Fibroblast of skin of left biceps (primary cell): ENCODE measurements at places on chromosomes 2 and 18.

DNA sequence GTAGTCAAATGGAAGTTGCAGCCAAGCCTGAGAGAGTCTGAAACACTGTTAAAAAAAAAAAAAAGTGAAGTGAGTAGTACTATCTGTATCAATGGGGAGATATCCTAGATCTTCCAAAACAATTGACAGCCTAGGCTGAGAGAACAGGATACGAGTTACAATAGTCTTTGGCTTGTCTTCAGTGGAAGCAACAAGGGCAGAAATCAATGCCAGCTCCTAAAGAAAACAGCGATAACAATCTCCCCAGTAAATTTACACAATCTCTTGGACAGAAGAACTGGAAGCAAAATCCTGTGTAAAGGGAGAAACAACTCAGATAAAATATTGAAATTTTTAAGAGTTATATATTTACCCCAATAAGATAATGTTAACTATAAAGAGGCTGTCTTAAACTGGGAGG, 508.7 kb downstream of the LRRTM4 start:
- DNase-seq, result no peak

GRCh38 chr2:186518291-186518690, 32.2 kb downstream of the ZC3H15 start:
- no peak for DNase-seq

GRCh38 chr2:231369580-231370428, 25.7 kb upstream of the B3GNT7 start:
- no peak for DNase-seq

- DNase-seq, result no peak
These were observed 36.8 kb downstream of the EML6 start for GRCh38 chr2:54760310-54760709.

GRCh38 chr18:58125183-58125582, 81.2 kb downstream of the NEDD4L start:
- no peak for DNase-seq

DNA sequence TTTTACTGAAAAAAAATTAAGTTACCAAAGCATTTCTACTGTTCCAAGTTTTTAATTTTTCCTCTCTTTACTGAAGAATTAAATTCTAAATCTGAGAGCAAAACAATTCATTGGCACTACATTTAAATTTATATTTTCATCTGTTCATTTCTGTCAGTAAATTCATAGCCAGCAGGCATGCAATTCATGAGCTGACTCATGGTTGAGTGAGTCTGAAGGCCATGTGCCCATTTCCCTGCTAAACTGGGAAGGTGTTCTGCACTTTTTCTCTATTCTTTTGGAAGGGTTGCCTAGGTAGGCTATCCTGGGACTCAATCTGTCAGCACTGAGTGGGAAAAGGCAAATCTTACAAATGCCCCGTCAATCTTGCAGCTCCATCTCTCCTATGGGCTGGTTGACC, 88.7 kb downstream of the KLHL14 start:
- DNase-seq, result no peak

DNA sequence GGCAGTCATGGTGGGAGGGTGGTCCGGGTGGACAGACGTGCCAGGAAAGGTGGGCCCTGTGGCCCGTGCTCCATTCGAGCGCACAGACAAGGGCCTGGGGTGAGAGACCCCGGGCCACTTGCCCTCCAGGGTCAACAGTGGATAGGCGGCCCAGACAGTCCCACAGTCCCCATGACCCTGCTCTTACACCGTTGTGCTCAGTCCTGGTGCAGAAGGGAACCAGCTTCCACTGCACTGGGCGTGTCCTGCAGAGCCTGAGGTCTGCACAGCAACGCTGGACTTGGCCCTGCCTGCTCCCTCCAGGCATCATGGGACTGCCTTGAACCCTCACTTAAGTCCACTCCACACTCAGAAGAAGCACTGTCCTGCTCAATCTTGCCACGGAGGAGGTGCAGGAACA, 52.0 kb downstream of the PXDN start:
- no peak for DNase-seq

- no peak for DNase-seq
These were observed 65.1 kb downstream of the LRP1B start for GRCh38 chr2:142065700-142066099.

DNA sequence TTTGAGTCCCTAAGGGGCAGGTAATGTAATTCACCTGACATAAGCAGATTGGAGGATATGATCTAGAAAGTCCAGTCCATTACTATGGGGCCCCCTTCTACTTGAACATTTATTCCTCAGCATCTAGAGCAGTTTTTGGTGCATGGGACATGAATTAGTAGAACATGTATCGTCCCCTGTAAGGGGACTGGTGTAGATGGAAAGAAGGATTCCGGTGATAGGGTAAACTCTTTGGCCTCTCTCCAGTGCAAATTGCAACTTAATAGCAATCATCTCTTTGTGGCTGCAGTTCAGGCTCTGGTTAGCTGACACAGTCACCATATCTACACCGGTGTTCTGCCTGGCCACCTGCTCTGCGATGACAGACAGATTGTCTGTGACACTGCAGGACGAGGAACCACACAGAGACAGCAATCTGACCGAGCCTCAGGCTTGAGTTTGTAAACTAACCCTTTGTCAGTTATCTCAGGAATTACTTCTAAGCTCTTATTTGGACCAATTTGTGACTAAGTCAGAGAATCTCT, 6.4 kb upstream of the SLC8A1 start:
- DNase-seq, result no peak

- no peak for DNase-seq
These were observed 18.6 kb downstream of the GAREM2 start for GRCh38 chr2:26191316-26192159.

- no peak for DNase-seq
These were observed 14.9 kb upstream of the ITM2C start for GRCh38 chr2:230849633-230850357.

GRCh38 chr2:106638043-106638442, 150.9 kb downstream of the CD8B2 start:
- DNase-seq, result no peak

DNA sequence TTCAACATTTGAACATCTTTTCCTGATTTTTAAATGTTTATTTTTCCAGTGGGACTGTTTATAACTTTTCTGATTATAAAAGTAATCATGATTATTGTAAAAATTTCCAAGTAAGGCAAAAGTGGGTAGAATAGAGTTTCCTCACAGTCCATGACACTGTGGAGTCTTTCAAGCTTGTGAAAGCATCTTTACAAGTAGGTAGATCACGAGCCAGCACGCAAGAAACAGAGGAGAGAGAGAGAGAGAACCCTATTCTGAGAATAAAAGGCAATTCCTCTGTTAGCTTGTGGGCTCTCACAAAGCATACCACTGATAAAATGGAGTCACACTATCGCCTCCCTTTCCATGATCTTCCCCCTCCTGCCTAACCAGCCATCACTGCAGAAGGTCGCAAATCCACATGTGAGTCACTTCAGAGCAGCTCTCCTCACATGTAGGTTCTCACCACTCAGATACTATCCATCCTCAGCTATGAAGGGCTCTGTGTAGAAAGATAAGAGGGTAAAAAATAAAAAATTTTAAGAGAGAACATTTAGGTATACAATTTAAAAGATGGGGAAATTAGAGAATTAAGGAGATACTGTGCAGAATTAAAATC, 40.3 kb downstream of the AAK1 start:
- DNase-seq, result no peak

GRCh38 chr2:227876300-227876801, 4.9 kb downstream of the DAW1 start:
- no peak for DNase-seq

- DNase-seq, result no peak
These were observed 89.1 kb downstream of the KCNH7 start for GRCh38 chr2:162749456-162749855.

- DNase-seq, result no peak
These were observed 149.6 kb upstream of the GULP1 start for GRCh38 chr2:188142088-188142487.

DNA sequence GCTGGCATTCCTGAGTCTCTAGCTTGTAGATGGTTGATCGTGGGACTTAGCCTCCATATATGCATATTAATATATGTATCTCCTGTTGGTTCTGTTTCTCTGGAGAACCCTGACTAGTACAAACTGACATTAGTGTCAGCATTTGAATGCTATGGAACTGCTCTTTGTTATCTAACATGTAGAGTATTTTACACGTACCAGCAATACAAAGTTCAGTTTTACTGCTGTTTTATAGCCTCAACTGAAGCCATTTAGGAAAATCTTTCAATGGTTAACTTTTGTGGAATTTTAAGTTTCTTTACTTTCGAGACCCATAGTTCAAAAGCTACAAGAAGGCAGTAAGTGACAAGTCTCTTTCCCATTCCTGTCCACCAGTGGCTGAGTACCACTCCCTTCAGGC, 418.4 kb downstream of the NUP35 start:
- DNase-seq, result no peak

DNA sequence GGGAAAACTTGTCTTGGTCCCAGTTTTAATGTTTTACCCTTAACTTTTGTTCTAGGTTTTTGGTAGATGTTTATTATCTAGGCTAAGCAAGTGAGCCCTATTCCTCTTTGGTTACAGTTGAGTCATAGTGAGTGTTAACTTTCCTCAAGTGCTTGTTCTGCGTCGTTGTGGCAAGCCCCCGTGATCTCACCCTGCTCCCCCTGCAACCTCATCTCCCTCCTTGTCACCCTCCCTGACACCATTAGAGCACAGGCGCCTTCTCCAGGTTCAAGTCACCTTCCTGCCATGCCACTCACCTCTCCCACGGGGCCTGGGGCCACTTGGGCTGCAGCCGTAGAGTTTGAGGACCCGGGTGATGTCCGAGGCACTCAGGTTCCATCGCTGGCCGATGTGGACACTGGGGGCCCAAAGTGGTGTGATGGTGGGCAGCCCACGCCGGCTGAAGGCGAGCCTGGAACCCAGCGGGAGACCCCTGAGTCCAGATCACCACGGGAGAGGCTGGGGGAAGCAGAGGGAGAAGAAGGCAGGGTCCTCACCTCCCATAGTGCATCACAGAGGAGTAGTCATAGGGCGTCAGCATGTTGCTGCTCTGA, 8.7 kb downstream of the ASTL start:
- no peak for DNase-seq

GRCh38 chr2:46380038-46380940, 83.1 kb downstream of the EPAS1 start:
- no peak for DNase-seq

DNA sequence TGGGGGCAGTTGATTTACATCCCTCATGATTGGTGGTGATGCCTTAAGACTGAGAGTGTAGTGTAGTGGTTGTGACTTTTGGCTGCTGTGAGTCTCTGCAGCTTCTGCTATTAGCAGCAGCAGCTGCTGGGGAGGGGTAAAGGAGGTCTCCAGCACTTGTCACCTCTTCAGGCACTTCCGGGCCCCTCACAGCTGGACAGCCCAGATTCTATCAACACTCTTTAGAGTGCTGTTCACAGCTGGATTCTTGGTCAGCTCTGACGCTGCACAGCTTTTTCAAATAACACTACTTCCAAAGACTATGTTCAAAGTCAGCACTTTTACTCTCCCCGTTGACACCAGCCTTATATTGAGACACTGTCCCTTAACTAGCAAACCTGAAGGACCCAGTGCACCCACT, 396.0 kb downstream of the MEIS1 start:
- no peak for DNase-seq

DNA sequence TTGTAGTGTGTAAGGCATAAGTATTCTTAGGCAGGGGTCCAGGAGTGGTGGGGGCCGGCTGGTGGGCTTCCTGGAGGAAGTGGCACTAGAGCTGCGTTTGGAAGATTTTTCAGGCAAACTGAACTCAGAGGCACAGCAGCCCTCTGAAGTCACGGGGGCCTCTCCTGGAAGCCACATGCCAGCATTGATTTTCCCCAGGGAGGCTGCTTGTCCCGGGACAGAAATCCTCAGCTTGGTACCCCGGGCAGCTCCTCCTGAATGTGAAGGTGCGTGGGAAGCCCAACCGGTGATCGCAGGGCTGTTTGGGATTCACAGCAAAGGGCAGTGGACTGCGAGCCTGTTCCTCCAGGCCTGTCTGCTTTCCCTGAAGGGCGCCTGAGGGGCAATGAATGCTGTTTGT, 1.6 kb upstream of the PDIA6 start:
- no peak for DNase-seq

GRCh38 chr2:227877421-227878310, 6.2 kb downstream of the DAW1 start:
- no peak for DNase-seq

- no peak for DNase-seq
These were observed 121.9 kb downstream of the SMAD7 start for GRCh38 chr18:48828691-48829442.

DNA sequence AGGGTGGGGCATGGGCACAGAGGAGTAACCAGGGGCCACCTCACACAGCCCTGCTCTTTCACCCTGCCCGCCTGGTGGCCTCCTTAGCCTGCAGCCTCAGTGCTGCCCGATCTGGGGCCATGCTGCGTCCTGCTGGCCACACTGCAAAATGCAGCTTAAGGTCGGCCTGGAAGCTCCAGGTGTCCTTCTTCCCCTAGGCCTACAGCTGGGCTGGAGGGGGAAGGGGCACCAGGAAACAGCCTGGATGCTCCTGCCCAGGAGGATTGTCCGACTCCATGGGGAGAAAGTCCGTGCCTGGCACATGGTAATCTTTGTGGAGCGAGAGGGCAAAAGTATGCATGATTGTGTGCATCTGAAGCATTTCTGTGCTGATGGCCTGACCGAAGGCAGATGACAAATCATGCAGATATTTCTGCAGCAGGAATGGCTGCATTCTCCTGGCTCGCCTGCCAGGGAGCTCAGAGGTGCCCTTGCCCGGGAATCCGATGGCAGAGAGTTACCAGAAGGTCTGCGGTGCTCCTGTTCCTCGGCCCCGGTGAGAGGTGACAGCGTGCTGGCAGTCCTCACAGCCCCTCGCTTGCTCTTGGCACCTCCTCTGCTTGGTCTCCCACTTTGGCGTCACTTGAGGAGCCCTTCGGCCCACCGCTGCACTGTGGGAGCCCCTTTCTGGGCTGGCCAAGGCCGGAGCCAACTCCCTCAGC, 12.8 kb upstream of the ALPP start:
- no peak for DNase-seq

- DNase-seq, result no peak
These were observed 168.8 kb downstream of the ZNF385B start for GRCh38 chr2:179692610-179693009.

- DNase-seq, result no peak
These were observed 34.7 kb upstream of the ZNF396 start for GRCh38 chr18:35411625-35412351.

DNA sequence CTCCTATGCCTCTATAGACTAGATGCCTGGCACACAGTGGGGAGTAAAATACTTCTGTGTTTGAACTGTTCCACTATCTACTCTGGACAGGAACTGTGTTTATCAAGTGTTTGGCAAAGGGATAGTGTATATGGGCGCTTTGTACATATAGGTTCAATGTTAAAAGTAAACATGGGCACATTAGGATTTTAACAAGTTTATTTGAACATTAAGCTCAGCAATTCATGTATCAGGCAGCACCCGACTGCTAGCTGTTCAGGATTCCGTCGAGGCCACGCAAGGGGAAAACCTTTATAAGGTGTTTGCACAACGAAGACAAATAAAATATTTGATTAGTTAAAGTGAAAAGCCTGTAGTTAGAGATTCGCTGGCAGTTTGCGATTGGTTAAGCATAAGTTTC, 43.4 kb upstream of the ROCK2 start:
- DNase-seq, result no peak

GRCh38 chr2:28662468-28663181, 89.0 kb upstream of the PPP1CB start:
- DNase-seq, result no peak

- DNase-seq, result no peak
These were observed 46.8 kb upstream of the PPM1B start for GRCh38 chr2:44121899-44122298.
